ENCODE measurements at places on chromosomes 16 and 17.
A peak's percentile ranks its signal among the peaks of the same experiment; 100 is the strongest.

DNA sequence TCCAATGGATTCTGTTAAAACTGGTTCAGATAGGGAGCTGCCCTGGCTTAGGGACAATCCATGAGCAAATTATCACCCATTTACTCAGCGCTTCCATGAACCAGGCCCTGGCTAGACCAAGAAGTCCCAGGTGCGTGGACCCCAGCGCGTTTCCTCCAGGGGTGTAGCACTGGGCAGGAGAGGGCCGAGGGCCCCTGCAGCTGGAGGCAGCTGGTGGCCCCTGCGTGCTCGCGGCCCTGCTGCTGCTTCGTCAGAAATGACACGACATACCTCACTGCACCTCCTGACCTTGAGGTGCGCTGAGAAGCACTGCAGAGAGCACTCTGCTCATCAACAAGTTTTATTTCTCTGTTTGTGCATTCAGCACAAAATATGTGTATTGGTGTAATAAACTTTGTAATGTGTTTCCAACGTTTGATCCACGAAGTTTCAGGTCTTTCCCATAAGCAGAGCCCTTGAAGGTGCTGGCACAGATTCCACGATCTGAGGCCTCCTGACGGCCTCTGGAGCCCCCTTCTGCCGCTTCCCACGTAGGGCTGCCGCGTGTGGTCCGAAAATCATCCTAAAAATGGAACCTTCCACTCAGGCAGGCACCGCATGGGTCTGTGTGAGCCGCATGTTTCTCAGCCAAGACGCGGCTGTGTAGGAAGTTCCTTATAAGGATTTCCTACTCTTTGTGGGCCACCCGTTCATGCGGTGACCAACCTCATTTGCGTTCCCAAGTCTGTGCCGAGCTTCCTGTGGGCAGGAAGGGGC, 50.8 kb upstream of the ZCCHC14 start:
- no peak for DNase-seq

DNA sequence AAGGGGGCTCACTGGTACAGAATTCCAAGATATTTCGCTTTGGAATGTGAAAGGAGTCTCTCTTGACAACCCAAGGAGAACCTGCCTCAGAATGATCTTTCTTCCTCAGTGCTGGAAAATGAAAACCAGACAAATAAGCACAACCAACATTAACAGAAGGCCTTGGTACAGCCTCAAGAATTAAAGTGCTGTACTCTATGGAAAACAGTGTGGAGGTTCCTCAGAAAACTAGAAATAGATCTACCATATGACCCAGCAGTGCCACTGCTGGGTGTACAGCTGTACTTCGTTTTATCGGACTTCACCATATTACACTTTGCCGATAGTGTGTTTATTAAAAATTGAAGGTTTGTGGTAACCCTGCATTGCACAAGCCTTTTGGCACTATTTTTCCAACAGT, 25.2 kb downstream of the HLF start:
- DNase-seq = no peak

- DNase-seq = no peak
These were observed 1.3 kb downstream of the RAB37 start for GRCh38 chr17:74738051-74738996.

DNA sequence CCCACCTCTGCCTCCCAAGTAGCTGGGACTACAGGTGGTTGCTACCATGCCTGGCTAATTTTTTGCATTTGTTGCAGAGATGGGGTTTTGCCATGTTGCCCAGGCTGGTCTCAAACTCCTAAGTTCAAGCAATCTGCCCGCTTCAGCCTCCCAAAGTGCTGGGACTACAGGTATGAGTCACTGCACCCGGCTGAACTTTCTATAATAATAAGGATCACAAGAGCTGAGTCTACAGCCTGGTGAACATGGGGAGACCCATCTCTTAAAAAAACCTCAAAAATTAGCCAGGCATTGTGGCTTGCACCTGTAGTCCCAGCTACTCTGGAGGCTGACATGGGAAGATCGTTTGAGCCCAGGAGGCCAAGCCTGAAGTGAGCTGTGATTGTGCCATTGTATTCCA, 53.5 kb downstream of the WDR59 start:
- no peak for DNase-seq

DNA sequence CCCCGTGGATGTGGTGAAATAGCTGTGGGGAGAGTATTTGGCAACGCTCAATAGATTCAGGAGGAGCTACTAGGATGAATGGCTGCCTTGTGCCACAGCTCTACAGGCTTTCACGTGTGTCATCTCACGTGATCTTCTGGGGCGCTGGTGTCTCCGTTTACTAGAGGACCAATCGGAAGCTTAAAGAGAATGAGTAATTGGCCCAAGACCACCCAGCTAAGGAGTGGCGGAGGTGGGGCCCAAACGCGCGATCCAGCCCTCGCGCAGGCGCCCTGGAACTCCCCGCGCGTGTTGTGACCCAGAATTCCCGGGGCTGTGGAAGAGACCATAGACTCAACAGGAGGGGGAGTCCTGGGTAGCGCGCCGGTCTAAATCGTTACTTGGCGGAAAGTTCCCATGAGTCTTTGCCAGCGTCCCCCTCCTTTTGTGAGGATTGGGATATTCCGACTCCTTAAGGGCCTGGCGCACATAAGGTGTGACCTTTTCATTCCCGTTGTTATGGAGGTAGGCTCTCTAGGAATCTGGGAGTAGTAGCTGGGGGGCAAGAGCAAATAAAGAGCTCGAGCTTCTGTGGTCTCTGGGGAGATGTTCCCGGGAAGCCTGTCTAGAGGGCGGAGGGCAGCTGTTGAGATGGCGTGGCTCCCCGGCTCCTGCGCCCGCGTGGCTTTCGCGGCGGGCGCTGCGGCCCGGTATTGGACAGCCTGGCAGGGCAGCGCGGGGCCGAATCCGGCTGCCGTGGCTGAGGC, 23.4 kb downstream of the TRPV2 start:
- DNase-seq = peak; percentile 98

DNA sequence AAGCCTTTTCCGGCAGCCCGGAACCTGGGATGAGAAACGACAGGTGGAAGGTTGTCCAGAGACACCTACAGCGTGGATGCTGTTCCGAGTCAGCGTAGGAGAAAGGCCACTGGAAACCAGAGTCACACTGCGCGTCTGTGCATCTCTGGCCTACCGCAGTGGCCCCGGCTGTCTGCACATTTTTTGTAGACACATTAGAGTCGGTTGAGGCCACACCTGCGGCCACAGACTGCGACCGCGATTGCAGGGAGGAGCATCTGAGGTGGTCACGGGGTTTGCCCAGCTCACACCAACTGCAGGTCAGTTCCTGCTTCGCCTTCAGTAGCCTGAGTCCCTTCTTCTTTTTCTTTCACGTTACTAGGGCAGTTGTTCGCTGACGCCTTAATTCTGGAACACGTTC, 52.4 kb downstream of the WDR45B start:
- DNase-seq = no peak

- DNase-seq = no peak
These were observed 87.0 kb downstream of the GNAO1 start for GRCh38 chr16:56278196-56278855.

DNA sequence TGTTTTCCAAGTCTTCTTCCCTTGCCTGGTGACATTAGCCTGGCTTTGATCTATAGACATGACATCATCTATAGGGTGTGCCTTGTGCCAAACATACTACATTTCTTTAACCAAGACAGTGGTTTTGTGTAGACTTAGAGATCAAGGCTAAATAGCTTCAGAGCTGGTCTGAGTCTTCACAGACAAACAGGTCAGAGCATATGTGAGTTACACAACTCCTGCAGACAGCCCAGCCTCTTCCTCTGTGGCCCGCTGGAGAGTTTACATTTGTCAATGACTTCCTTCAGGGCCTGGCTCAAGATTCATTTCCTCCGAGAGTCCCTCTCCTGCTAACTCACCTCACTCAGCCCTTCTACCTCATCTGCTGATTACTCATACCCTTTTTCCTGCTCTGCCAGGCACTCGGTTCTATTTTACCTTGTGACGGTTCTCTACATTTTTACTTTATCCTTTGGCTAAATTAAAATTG, 73.1 kb upstream of the TANC2 start:
- DNase-seq = no peak

- DNase-seq = no peak
These were observed 8.8 kb downstream of the GRIN2C start for GRCh38 chr17:74850914-74851313.

- no peak for DNase-seq
These were observed 13.6 kb downstream of the CEP95 start for GRCh38 chr17:64520359-64520758.

DNA sequence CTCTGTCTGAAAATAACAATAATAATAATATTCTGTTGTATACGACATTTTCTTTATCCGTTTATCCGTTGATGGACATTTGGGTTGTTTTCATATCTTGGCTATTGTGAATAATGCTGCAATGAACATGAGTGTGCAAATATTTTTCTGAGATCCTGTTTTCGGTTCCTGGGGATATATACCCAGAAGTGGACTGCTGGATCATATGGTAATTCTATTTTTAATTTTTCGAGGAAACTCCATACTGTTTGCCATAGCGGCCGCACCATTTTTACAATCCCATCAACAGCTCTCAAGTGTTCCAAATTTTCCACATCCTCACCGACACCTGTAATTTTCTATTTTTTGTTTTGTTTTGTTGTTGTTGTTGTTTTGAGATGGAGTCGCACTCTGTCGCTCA, 5.3 kb upstream of the PRSS41 start:
- no peak for DNase-seq

- no peak for DNase-seq
These were observed 13.9 kb downstream of the EIF4A3 start for GRCh38 chr17:80132906-80133625.

DNA sequence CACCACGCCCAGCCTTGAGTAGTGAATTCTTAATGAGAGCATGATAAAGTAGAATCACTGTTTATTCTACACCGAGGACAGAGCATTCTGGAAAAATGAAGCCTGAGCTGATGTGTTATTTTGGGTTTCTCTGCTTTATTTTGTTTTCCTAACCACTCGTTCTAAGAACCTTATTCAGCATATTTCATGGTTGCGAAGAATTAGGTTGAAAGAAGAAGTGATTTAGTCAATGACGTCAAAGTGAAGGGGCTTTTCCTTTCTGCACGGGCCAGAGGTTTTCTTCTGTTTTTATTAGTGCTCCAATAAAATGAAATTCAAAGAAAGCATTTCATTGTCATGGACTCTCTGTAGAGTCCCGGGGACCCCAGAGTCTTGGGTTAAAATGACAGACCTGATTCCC, 178.5 kb downstream of the MAF start:
- no peak for DNase-seq

GRCh38 chr17:8138374-8138671, 13.9 kb downstream of the PER1 start:
- no peak for DNase-seq

GRCh38 chr16:46731691-46732555, 16.2 kb downstream of the MYLK3 start:
- DNase-seq = no peak

GRCh38 chr16:58451945-58452401, 48.0 kb upstream of the NDRG4 start:
- no peak for DNase-seq

DNA sequence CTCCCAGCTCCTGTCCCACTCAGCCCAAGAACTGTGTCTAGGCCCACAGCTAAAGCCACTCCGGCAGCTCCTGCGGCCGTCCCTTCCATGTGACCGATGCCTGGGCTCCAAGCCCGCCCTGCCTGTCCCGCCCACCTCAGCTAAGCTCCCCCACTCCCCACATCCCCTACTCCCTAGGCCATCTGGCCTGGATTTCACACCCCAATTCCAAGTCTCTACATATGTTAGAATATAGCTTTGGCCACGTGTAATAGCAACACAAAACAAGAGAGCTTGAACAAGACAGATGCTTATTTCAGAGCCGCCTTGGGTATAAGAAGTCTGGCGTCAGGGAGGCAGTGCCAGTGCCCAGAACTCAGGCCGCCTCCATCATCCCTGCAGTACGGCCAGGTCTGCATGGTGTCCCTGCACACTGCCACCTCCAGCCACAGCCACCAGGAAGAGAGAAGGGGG, 30.0 kb upstream of the USP22 start:
- DNase-seq = no peak

DNA sequence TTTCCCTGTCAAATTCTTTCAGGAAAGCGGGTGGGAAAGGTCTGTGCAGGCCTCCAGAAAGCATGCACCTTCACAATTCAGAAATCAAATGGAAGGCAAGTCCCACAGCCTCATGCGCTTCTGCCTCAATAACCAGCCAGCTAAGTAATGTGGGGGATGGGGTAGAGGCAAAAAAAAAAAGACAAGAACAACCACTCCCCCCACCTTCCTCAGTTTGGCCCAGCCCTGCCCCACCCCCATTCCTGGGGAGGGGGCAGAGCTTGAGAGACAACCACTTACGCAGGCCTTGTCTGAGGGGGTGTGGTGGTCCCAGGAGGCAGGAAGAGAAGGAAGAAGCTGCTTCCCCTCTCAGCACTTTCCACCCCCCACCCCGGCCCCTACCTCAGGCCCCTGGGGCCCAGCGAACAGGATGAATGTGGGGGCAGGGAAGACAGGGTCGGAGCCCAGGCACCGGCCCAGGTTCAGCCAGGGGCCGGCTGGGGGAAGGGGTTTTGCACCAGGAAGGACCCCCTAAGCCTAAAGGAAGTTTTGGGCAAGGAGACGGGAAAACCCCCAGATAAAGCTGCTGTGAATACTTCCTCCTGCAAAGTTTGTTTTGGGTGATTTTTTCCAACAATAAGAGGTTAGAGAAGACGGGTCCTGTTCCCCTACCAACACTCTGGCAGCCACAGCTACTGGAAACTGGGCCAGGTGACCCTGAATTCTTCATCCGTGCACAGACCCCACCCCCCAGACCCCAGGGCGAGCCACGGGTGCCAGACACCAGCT, 1.2 kb downstream of the JUP start:
- no peak for DNase-seq

GRCh38 chr17:47670064-47670463, 20.3 kb downstream of the KPNB1 start:
- no peak for DNase-seq

All from amniotic stem cell (primary cell).